Effector CD4-positive, alpha-beta T cell (primary cell): ENCODE measurements at places on chromosomes 11 and 22.

DNA sequence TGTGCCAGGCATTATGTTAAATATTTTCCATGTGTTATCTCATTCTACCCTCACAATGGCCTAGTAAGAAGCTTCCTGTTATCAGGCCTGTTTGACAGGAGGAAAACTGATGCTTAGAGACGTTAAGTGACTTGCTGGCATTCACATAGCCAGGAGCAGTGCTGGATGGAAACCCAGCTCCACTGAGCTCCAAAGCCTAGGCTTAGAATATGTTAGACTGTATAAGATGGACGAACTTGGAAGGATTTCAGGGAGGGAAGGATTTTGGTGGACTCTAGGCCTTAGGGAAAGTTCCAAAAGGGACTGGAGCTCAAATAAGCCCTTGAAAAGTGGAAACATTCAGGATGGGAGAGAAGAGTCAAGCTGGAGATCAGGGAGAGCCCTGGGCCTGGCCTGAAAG is 2.1 kb downstream of the CD44 start:
- no peak for DNase-seq

- no peak for DNase-seq
Observed at GRCh38 chr11:26930518-26931247, 63.2 kb upstream of the FIBIN start.

GRCh38 chr22:35150183-35151107 is 84.5 kb downstream of the ISX start:
- peak; percentile 26 for DNase-seq

DNA sequence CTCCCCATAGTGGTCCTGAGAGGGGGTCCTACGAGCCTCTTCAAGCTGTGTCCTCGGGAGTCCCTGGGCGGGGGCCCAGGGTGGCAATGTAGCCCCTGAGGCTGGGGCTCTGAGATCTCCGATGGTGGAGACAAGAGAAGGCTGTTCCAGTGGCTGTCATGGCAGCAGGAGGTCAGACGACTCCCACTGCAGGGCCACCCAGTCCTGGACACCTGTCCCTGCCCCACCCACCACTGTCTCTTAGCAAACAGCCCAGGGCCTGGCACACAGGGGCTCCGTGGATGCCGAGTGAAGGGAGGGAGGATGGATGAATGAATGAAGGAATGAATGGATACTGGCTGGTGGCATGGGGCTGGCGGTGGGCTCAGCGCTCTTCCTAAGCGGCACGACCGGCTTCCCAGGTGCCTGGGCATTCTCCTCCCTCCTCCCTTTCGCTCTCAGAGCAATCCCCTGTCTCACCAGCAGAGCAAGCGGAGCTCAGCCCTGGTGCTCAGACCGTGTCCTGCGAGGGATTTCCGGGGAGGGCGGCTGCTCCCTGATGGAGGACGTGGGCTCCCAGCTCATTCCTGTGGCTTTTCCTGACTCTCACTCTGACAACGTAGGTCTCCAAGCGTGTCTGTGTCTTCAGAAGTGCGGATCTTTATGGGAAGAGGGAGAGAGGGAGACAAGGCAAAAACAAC is 1272.6 kb downstream of the BRD1 start:
- no peak for DNase-seq

- peak; percentile 16 for DNase-seq
Observed at GRCh38 chr11:14908214-14908880, 16.3 kb upstream of the CYP2R1 start.

GRCh38 chr11:128324051-128324481 is 263.3 kb downstream of the ETS1 start:
- peak; percentile 35 for DNase-seq
